Activated T-helper 1 cell treated with anti-CD3 and anti-CD28 coated beads, Interleukin-2, amount 50 U/mL, for 16 hours (primary cell): ENCODE measurements at places on chromosomes 7 and 10.

DNA sequence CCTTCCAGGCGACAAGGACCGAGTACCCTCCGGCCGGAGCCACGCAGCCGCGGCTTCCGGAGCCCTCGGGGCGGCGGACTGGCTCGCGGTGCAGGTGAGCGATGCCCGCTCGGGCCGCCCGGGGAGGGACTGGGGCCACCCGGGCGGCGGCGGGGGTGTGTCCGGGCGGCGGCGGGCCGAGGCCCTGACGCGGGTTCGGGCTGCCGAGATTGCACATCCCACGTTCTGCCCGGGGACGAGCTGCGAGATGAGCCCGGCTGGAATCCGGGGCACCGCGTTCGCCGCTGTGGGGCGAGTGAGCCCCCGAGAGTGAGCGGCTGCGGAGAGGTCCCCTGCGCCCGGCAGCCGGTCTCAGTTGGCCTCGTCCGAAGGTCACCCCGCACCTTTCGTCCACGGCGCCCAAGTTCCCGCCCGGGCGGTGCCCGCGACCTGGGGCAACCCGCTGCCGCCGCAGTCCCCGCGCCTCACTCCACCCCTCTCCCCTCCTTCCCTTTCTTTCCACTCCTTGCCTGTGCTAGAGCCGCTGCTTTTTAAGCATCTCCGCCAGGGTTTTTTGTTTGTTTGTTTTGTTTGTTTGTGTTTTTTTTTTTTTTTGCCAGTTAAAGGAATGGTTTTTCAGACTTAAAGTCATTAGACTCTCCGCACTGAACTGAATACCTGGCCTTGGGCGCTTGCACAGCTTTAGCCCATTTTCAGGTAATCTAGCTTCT, 515 bp downstream of the RALA start:
- DNase-seq: no peak

DNA sequence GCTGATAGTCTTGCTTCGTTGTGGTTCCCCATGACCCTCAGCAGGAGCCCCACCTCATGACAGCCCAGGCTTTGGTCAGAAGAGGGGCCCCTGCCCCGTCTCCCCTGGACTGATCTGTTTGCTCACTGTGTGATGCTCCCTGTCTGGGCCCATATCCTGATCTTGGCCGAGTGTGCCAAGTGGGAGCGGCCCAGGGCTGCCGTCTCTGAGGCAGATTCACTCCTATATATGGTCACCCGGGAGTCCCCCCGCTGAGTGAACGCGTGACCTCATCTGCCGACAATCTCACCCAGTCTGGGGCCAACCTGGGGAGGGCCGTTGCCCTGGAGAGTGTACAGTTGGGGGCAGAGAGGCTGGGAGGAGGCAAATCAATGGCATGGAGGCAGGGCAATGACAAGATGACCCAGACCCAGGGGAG, 34.5 kb downstream of the PPIF start:
- DNase-seq: no peak

- DNase-seq: no peak
These were observed 29.3 kb downstream of the RHOBTB1 start for GRCh38 chr10:60914690-60915141.

GRCh38 chr7:27188386-27189294, 3.6 kb upstream of the HOXA11 start:
- DNase-seq: no peak

DNA sequence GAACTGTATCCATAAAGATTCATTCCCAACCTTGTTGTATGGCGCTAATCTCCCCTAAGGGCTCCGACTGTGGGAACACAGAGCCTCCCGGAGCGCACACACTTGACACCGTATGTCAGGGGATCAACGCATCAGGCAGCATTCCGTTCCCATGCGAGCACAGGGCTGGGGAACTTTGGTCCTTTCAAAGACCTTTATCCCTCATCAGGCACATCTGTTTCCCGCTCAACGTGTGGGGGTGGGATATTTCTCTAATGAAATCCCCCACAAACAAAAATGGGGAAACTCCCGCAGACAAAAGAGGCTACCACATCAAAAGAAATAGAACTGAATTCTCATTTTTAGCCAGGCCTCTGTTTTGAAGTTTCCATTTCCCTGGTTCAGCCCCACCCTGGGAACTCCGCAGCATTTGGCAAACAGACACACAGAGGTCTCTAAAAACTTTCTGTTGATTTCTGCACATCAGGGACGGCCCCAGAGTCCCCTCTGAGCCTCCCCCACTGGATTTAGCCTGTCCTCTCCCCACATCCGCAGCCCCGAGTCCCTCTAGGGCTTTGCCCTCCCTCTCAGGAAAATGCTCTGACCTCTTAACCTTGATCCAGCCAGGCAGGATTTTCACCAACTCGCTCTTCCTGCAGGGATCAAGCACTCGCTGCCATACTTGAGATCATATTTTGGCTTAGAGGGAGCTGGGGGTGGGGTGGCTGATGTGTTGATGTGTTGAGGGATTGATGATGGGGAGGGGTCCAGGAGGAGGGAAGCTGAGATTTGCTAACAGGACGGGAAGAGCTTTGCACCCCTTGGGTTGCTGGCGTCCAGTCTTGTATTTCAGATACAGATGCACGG, 6.6 kb downstream of the CPA5 start:
- DNase-seq: no peak

- no peak for DNase-seq
These were observed 156.5 kb upstream of the AGR3 start for GRCh38 chr7:17038160-17038782.

DNA sequence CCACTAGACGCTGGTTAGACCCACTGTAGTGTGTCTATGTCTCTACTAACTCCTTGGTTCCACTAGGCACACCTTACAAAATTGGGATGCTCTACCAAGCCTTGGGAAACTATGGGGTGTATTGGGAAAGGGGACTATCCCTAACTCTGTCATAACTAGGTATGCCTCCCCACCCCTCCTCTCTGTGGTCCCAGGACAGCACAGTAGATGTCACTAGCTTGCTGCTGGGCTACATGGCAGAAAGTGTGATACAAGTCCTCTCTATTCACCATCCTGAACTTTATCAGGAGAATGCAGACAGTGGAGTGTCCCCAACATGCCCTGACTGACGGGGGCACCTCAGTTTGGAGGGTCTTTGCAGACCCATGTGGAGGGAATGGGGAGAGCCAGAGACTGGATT, 30.3 kb upstream of the TMEM273 start:
- DNase-seq: no peak

DNA sequence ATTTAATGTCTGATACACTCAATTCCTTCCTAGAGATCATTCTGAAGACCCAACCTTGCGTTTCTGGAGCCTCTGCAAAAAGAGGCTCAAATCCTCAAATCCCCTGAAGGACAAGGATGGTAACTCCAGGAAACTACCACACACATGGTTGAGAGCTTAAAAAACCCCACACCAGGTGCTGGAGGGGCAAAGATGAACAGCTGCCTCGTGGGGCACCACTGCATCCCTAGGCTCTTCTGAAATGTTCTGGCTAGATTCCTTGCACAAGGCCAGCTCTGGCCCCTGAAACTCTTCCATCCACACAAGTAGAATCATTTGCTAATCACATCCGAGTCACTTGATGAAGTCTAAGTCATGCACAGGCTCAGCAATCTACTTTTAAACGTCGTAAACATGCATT, 286.6 kb downstream of the ELMO1 start:
- no peak for DNase-seq

- no peak for DNase-seq
These were observed 74.4 kb upstream of the EFCAB10 start for GRCh38 chr7:105655500-105656380.

- no peak for DNase-seq
These were observed 77.6 kb downstream of the DENND2A start for GRCh38 chr7:140562926-140563481.

GRCh38 chr7:24442170-24442777, 131.0 kb upstream of the PALS2 start:
- DNase-seq: no peak

GRCh38 chr10:90787393-90788198, 70.2 kb downstream of the HTR7 start:
- DNase-seq: no peak

GRCh38 chr10:5983774-5984173, 6.4 kb upstream of the IL15RA start:
- no peak for DNase-seq

DNA sequence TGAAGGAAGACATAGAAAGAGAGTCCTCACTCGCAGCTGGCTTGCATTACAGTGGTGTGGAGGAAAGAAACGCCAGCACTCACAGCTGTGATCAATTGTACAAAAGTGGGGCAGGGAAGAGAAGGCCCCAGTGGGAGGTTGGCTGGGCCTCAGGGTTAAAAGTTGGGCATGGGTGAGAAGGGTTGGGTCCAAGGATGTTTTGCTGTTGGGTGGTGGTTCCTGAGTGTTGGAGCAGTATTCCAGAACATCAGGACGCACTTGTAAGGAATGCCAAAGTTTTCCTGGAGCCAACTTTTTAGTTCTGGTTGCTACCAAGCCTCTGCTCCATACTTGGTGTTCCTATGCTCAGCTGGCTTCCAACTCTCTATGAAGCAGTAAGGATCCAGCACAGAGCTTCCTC, 55.4 kb upstream of the MKRN1 start:
- no peak for DNase-seq
